ENCODE measurements at places on chromosomes 5 and 9.

GRCh38 chr9:107929443-107929842, 439.9 kb upstream of the KLF4 start:
- H3K27ac ChIP-seq = no peak overlapping the region
- H3K4me1 ChIP-seq = no peaks in the 10 kb centered on the region
- no peaks in the 10 kb centered on the region for H3K27me3 ChIP-seq
- H3K4me3 ChIP-seq = no peak overlapping the region

DNA sequence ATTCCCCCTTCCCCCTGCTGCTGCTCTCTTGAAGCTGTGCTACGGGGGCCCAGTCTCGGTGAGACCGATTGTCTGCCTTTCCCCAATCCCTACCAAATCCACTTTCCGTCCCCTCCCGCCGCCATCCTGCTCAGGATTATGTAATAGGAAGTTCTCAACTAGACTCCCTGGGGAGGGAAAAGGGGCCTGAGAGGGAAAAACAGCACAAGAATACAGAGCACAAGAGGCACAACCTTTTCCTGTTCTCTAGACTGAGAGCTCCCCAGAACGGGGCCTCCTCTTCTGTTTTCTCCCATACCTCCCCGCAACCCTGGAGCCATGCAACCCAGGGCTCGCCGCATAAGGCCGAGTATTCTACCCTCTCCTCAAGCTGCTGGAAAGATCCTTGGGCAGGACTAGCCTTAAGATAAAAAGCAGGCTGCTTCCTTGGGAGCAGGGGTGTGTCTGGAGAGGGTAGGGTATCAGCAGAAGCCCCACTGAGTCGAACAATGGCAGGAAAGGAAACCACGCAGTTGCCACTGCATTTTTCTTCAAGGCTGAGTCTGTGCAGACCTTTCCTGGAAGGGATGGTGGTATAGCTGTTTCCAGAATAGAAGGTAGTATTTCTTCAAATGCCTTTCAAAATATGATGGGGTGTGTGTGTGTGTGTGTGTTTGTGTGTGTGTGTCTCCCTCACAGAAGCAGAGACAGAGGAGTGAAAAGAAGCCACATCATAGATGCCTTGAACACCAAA, 12.9 kb downstream of the MYORG start:
- no peaks in the 10 kb centered on the region for H3K4me1 ChIP-seq
- no peaks in the 10 kb centered on the region for H3K36me3 ChIP-seq
- no peaks in the 10 kb centered on the region for H3K27me3 ChIP-seq
- H3K27ac ChIP-seq = no peak overlapping the region
- no peak for DNase-seq
- H3K4me3 ChIP-seq = no peak overlapping the region

DNA sequence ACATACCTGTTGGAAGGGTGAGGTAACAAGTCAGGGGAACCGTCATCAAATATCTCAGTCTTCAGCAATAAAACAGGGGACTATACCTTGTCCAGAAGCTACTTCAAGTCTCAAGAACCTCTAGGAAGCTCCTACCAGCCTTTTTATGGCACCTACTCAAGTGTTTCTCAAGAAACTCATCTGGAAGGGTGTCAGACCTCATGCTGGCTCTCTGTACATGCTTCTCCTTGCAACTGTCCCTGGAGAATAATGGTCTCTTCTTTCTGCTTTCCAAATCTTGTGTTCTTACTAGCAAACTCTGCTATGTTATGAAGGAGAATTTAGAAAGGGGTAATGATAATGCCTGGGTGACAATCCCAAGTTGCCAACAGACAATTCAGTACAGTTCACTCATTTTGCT, 8.3 kb upstream of the PTAR1 start:
- H3K4me3 ChIP-seq = no peak overlapping the region
- H3K27ac ChIP-seq = no peak overlapping the region
- DNase-seq = no peak
- no peaks in the 10 kb centered on the region for H3K4me1 ChIP-seq
- no peaks in the 10 kb centered on the region for H3K27me3 ChIP-seq
- H3K36me3 ChIP-seq = no peaks in the 10 kb centered on the region

- DNase-seq = no peak
- H3K36me3 ChIP-seq = no peaks in the 10 kb centered on the region
- H3K27ac ChIP-seq = no peak overlapping the region
- no peaks in the 10 kb centered on the region for H3K4me1 ChIP-seq
Measured at GRCh38 chr5:61768692-61769281, 436.7 kb downstream of the ZSWIM6 start.
